ENCODE measurements at places on chromosomes 2 and 18. TPM values are rescaled to one million over a fixed set of nuclear protein-coding genes. Genes with fewer than 3 reads are reported as not detected.

Gene RMC1
- total RNA-seq = 71.1 TPM

Gene TUBA3E
- total RNA-seq = not detected

Gene RGPD4
- total RNA-seq = not detected

- H3K27ac ChIP-seq = no peak overlapping the region
- no peaks in the 10 kb centered on the region for H3K4me1 ChIP-seq
- no peaks in the 10 kb centered on the region for H3K36me3 ChIP-seq
- no peak for DNase-seq
- no peak overlapping the region for H3K4me3 ChIP-seq
- H3K27me3 ChIP-seq = no peaks in the 10 kb centered on the region
Measured at GRCh38 chr2:82084679-82085392, 1780.3 kb upstream of the LRRTM1 start.

- DNase-seq = no peak
- no peak overlapping the region for H3K4me3 ChIP-seq
- H3K36me3 ChIP-seq = no peaks in the 10 kb centered on the region
- no peaks in the 10 kb centered on the region for H3K27me3 ChIP-seq
Measured at GRCh38 chr18:23964282-23965238, 50.0 kb upstream of the TTC39C start.

GRCh38 chr2:232213176-232213575, 165.4 kb upstream of the ALPP start:
- no peak overlapping the region for H3K27ac ChIP-seq
- H3K4me3 ChIP-seq = no peak overlapping the region
- peaks cover 4% of the 10 kb centered on the region for H3K36me3 ChIP-seq
- no peaks in the 10 kb centered on the region for H3K27me3 ChIP-seq
- no peak for DNase-seq
